HCT116 (cell line): ENCODE measurements at places on chromosomes 3 and 15. TPM values are rescaled to one million over a fixed set of nuclear protein-coding genes. Genes with fewer than 3 reads are reported as not detected.

The ABHD10 gene
- total RNA-seq: 295 TPM

The HIGD2B gene
- total RNA-seq: 0.27 TPM

The CLDN11 gene
- total RNA-seq: 0.22 TPM

The NR2E3 gene
- 0.59 TPM for total RNA-seq

The LRRN1 gene
- total RNA-seq: 0.10 TPM

The ITIH1 gene
- 0.37 TPM for total RNA-seq

The NANOGP8 gene
- not detected for total RNA-seq

The PRSS50 gene
- not detected for total RNA-seq

The PPP4R2 gene
- total RNA-seq: 72.5 TPM

The ATP13A5 gene
- total RNA-seq: not detected

The CHRNA3 gene
- not detected for total RNA-seq

DNA sequence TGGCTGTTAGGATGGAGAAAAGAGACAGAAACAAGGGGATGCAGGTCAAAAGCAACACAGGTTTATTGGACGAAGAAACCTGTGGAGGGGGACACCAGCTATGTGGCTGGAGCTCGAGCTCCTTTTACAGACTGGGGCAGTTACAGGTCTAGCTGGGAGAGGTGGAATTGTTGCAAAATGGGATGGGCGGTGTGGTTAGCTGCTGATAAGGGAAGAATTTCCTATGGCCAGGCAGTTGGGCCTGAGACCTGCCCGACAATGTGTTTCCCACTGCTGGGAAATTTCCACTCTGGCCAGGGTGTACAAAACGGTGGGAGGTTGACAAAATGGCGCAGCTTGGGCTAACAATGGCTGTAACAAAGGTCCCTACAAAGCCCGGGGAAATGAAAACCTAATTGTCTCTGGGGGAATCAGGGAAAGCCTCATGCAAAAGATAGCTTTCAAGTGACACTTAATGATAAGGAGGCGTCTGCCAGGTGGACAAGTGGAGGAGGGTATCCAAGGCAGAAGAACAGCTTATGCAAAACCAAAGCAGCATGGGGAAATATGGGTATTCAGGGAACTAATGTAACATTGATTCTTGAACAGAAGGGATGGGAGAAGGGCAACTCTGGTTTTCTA lies 137.4 kb upstream of the SGO1 start:
- no peaks in the 10 kb centered on the region for H3K36me3 ChIP-seq
- H3K4me1 ChIP-seq: no peaks in the 10 kb centered on the region
- no peaks in the 10 kb centered on the region for H3K27me3 ChIP-seq
- H3K27ac ChIP-seq: no peak overlapping the region
- no peak overlapping the region for H3K4me3 ChIP-seq
- no peak for DNase-seq

DNA sequence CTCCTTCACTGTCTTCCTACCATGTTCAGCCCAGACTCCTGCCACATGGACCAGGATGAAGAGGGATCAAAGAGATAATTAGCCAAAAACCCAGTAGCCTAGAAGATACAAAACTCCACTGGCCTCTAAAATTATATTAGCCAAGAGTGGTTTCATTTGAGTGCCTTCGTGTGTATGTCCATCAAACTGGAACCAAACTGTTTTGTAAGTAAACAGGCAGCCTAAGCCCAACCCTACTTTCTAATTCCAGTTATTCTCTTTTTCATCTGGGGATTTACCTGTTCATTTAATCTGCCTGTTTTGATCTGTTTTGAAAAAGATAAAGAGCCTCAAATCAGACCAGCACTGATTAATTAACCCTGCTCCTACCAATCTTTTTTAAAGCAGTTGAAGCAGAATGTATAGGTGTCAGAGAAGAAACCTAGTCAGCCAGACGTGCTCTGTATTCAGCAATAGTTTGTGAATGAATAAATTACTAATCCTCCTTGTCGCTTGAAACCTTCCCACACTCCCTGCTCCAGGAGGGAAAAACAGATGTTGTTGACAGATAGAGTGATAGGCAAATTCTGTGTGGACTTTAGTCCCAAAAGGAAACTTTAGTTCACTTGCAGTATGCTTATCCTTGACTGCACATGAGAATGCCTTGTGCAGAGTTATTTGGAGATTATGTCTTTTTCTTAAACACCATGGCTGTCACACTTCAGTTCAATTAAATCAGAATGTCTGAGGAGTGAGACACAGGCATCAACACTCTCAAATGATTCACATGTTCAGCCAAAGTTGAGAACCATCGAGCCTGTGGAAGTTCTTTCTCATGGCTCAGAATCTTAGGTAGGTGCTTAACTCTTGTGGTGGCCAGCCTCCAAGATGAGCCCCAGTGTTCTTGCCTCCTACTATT lies 55.5 kb upstream of the ZBED2 start:
- H3K4me3 ChIP-seq: no peak overlapping the region
- DNase-seq: no peak
- no peak overlapping the region for H3K27ac ChIP-seq
- no peaks in the 10 kb centered on the region for H3K36me3 ChIP-seq
- H3K4me1 ChIP-seq: no peaks in the 10 kb centered on the region
- H3K27me3 ChIP-seq: no peaks in the 10 kb centered on the region

- H3K27me3 ChIP-seq: no peaks in the 10 kb centered on the region; the same call in 1 of the 2 replicates
- no peak overlapping the region for H3K27ac ChIP-seq
- H3K4me1 ChIP-seq: peaks cover 25% of the 10 kb centered on the region
- no peak overlapping the region for H3K4me3 ChIP-seq
These were observed 26.5 kb downstream of the DAPK2 start for GRCh38 chr15:64019764-64020163.

- no peak for DNase-seq
- H3K27me3 ChIP-seq: no peaks in the 10 kb centered on the region
- no peaks in the 10 kb centered on the region for H3K36me3 ChIP-seq
- no peak overlapping the region for H3K4me3 ChIP-seq
- H3K27ac ChIP-seq: no peak overlapping the region
These were observed 3.7 kb upstream of the SOX2 start for GRCh38 chr3:181707980-181708379.

GRCh38 chr3:177679568-177680471 lies 482.5 kb upstream of the TBL1XR1 start:
- no peak overlapping the region for H3K4me3 ChIP-seq
- no peak overlapping the region for H3K27ac ChIP-seq
- H3K27me3 ChIP-seq: no peaks in the 10 kb centered on the region
- no peaks in the 10 kb centered on the region for H3K36me3 ChIP-seq

DNA sequence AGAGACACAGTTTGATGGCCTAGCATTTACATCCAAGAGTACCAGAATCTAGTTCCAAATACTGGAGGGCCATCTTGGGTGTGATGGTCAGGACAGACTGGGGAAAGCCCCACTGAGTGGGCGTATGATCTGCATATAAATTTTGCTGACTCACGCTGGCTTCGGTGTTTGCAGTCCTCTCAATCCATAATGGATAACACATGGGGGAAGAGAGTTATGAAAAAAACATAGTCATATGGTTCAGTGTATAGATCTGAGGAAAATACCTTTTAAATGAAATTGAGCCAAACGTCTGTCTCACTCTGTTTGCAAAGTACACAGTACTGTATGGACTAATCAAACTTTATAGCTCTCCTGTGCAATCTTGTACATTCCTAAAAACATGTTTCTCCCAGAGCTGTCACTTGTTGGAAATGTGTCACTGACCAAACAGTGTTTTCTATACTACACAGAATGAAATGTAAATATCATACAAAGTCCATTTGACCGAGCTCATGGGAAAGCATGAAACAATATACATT lies 125.3 kb upstream of the THBS1 start:
- DNase-seq: no peak
- H3K4me3 ChIP-seq: no peak overlapping the region
- no peak overlapping the region for H3K27ac ChIP-seq
- H3K36me3 ChIP-seq: no peaks in the 10 kb centered on the region
- no peaks in the 10 kb centered on the region for H3K27me3 ChIP-seq

DNA sequence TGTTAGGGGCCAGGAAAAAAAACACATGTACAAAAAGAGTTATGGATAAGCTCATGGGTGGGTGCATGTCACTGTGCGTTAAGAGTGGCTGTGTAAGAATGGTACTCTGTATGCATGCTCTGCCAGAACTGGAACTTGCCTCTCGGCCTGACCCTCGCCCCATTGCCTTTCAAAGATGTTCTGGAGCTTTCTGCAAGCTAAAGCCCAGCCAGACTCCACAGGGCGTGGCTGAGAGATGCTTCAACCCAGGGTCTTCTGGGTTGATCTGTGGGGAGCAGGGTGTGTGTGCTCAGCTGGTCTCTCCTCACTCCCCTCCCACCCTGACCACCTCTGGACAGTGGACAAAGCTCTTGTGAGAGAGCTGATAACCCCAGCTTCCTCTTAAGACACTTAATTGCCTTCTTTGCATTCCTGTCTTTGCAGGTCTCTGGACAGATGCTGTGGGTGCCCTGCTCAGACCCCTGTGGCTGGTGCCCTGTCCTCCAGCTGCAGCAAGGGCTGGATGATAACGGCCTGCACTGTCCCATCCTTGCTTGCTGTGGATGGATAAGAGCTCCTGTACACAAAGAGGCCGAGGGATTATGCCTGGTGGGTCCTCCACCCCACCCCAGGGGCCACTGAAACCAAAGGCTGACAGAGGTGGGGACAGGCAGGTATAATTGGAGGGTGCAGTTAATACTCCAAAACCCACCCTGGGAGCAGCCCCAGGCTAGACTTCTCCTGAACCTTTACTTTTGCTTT lies 28.7 kb downstream of the ALDH1L1 start:
- no peak for DNase-seq
- H3K27me3 ChIP-seq: no peaks in the 10 kb centered on the region
- no peaks in the 10 kb centered on the region for H3K36me3 ChIP-seq
- H3K4me3 ChIP-seq: no peak overlapping the region
- no peaks in the 10 kb centered on the region for H3K4me1 ChIP-seq

DNA sequence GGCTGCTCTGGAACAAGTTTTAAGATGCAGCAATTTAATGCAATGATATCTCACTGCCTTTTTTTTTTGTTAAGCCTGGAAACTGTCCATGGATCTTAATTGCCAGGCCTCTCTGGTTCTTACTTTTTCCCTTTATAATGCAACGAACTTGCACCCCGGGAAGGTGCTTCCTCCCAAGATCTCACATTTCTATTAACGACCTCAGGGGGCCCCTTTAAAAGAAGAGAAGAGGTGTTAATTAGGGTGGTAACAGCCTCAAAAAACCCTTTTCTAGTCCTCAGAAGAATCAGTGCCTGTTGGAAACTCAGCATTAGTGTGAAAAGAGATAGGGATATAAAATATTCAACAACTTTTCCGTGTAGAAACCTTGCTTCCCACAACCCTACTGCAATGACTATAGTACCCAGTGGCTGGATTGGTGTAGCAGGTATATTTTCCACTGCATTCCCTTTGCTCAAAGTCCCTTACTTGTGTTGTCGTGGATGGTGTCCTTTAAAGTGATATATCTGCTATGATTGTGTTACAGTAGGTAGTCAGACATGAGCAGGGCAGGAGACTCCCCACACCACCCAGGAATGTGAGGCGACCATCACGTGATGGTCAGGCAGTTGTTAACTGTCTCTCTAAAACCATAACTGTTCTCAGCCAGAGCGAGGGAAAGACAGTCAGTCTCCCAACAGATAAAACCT lies 121.8 kb downstream of the CTNNB1 start:
- no peaks in the 10 kb centered on the region for H3K27me3 ChIP-seq
- no peak overlapping the region for H3K27ac ChIP-seq
- no peaks in the 10 kb centered on the region for H3K36me3 ChIP-seq
- H3K4me3 ChIP-seq: no peak overlapping the region
- DNase-seq: no peak

DNA sequence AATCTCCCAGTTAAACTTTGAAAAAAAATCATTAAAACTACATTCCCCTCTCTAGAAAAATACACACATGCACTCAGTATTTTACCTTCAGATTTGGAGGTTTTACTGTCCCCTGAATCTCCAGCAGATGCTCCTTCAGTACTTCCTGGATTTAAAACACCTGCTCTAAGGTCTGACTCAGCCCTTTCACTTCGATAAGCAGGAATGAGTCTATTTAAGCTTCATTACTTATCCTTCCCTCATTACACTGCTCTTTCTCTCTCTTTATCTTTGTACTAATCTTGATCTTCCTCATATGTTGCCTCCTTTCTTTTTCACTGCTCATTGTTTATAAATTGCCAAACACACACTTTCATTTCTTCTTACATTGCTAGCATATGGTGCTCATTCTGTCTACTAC lies 443.9 kb downstream of the DIPK2A start:
- no peak overlapping the region for H3K27ac ChIP-seq
- no peaks in the 10 kb centered on the region for H3K4me1 ChIP-seq
- H3K27me3 ChIP-seq: no peaks in the 10 kb centered on the region

DNA sequence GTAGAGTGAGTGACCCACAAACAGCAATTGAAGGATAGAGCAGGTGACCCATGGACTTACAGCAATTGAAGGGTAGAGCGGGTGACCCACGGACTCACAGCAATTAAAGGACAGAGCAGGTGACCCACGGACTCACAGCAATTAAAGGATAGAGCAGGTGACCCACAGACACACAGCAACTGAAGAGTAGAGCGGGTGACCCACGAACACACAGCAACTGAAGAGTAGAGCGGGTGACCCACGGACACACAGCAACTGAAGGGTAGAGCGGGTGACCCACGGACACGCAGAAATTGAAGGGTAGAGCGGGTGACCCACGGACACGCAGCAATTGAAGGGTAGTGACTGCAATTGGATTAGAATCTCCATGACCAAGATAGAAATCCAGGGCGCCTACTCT lies 9.8 kb upstream of the TNK2 start:
- no peak overlapping the region for H3K27ac ChIP-seq
- peaks cover 8% of the 10 kb centered on the region for H3K4me1 ChIP-seq
- no peaks in the 10 kb centered on the region for H3K27me3 ChIP-seq

DNA sequence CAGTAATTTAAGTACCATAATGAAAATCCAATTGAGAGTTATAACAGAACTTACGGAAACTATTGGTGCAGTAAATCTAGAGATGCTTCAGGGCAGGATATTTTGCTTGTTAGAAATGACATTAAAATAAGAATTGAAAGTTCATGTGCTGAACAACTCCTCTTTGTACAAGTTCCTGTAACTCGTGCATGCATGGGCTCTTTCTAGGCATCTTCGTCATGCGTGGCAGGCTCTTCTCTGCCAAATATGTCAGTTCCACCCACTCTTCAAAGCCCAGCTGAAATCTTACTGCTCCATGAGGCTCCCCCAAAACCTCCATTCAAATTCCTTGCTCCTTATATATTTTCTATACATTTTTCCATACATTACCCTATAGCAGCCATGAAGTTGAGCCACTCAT lies 48.7 kb downstream of the FBN1 start:
- no peak for DNase-seq
- H3K4me3 ChIP-seq: no peak overlapping the region
- no peaks in the 10 kb centered on the region for H3K36me3 ChIP-seq
- no peak overlapping the region for H3K27ac ChIP-seq
- no peaks in the 10 kb centered on the region for H3K27me3 ChIP-seq

- peaks cover 8% of the 10 kb centered on the region for H3K4me1 ChIP-seq
- H3K27ac ChIP-seq: peak overlapping the region; percentile 91
- H3K27me3 ChIP-seq: no peaks in the 10 kb centered on the region
- DNase-seq: peak; percentile 8
- peak overlapping the region; percentile 98 for H3K4me3 ChIP-seq
These were observed 794 bp downstream of the ARPP19 start for GRCh38 chr15:52567871-52568600.

GRCh38 chr3:38171622-38172021 lies 6.3 kb downstream of the OXSR1 start:
- H3K36me3 ChIP-seq: no peaks in the 10 kb centered on the region
- H3K27me3 ChIP-seq: no peaks in the 10 kb centered on the region
- H3K4me1 ChIP-seq: peaks cover 38% of the 10 kb centered on the region
- DNase-seq: no peak
- H3K27ac ChIP-seq: no peak overlapping the region

GRCh38 chr15:62618432-62618831 lies 424.1 kb upstream of the TPM1 start:
- no peak overlapping the region for H3K4me3 ChIP-seq
- no peaks in the 10 kb centered on the region for H3K36me3 ChIP-seq
- DNase-seq: no peak
- H3K27me3 ChIP-seq: no peaks in the 10 kb centered on the region

- no peaks in the 10 kb centered on the region for H3K27me3 ChIP-seq
- H3K27ac ChIP-seq: no peak overlapping the region
- no peak overlapping the region for H3K4me3 ChIP-seq
- H3K4me1 ChIP-seq: no peaks in the 10 kb centered on the region
These were observed 468.0 kb upstream of the TBL1XR1 start for GRCh38 chr3:177665122-177665808.
